ENCODE measurements at places on chromosomes 1 and 21.

DNA sequence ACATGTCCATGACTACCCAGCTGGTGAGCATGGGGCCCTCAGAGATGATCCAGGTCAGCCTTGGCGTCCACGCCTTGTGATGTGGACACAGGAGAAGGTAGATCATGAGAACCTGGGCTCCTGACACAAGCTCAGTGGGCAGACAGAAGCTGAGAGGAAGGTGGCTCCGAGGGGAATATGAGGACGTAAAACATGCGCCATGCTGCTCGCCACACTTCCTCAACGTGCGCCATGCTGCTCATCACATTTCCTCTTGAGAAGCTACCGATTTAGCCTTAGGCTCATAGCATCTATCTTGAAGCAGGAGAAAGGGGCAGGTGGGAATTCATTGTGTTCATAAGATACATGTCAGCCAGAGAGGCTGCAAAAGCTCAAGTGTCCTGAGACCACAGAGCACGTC, 176.9 kb downstream of the KAZN start:
- no peak for DNase-seq

GRCh38 chr1:59690171-59690930, 124.4 kb upstream of the HOOK1 start:
- DNase-seq: no peak

DNA sequence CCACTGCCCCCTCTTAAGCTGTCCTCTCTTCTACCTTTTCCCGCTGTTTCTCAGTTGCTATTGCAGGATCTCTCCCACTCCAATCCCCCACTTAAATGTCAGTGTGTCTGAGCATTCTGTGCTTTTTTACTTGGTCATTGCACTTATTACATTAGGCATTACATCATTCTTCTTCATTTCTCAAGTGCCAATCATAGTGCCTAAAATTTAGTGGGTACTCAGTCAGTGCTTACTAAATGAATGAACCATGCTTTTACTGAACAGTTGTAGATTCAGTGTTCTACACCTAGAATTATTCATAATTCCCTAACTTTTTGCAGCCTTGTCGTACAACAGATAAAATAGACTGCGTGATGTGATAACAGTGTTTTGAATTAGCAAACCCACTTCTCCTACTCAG, 19.4 kb downstream of the ARMH1 start:
- DNase-seq: no peak

- no peak for DNase-seq
Observed at GRCh38 chr1:239819096-239819495, 272.6 kb upstream of the FMN2 start.

- DNase-seq: peak; percentile 62
Observed at GRCh38 chr1:42922687-42923366, 35.8 kb downstream of the SLC2A1 start.

GRCh38 chr1:24575905-24576587, 20.2 kb downstream of the NCMAP start:
- DNase-seq: no peak

DNA sequence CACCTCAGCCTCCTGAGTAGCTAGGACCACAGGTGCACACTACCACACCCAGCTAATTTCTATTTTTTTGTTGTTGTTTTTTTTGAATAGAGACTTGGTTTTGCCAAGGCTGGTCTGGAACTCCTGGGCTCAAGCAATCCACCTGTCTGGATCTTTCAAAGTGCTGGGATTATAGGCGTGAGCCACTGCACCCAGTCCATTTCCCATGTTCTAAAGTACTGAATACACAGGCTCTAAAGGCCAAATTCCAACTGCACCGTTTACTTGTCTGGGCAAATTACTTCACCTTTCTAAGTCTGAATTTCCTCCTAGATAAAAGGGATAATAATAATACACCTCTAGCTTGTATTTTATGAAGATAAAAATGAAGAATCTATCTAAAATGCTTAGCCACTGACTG, 39.6 kb downstream of the FRRS1 start:
- no peak for DNase-seq

DNA sequence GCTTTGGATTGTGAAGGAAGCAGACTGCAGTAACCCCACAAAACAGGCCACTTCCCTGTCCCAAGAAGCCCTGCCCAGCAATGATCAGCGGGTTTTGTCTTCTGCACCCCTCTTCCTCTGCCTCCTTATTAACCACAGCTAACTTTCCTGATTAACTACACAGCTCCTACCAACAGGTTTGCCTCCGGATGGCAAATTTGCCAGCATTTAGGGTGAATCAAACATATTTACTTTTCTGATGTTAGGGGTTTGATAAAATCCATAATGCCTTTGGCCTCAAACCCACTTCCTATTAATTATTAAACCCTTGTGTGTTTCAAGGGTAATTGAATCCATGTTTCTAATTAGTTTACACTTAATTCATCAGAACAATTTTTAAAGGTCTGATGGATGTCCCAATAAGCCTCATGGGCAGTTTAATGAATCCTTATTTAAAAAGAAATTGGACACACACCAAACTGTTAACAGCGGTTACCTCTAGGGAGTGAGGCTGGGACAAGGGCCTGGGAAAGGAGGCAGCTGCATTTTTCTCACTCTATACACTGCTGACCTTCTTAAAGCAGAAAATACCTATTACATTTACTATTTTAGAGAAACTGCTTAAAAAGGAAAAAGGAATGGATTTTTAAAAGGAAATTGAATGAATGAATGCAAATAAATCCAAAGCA, 91.9 kb downstream of the CSMD2 start:
- DNase-seq: no peak

GRCh38 chr21:41752231-41752681, 14.6 kb downstream of the RIPK4 start:
- peak; percentile 44 for DNase-seq

DNA sequence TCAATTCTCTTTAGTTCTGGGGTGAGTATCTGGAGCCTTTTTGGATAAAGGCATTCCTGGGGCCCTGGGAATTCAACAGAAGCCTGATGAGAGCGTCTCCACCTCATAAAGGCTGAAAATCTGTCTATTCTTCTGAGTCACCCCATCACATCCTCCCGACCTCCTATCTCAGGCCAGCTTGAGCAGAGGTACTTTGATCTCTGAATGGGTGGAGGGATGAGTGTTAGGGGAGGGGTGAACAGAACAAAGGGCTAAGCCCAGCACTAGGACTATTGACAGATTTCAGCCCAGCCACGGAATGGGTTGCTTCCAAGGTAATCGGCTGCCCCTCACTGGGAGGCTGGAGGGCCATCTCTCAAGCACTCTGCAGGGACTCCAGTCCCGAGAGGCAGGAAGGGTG, 2.5 kb upstream of the MYBPH start:
- DNase-seq: no peak

- DNase-seq: no peak
Observed at GRCh38 chr1:230278871-230279582, 147.1 kb downstream of the PGBD5 start.

DNA sequence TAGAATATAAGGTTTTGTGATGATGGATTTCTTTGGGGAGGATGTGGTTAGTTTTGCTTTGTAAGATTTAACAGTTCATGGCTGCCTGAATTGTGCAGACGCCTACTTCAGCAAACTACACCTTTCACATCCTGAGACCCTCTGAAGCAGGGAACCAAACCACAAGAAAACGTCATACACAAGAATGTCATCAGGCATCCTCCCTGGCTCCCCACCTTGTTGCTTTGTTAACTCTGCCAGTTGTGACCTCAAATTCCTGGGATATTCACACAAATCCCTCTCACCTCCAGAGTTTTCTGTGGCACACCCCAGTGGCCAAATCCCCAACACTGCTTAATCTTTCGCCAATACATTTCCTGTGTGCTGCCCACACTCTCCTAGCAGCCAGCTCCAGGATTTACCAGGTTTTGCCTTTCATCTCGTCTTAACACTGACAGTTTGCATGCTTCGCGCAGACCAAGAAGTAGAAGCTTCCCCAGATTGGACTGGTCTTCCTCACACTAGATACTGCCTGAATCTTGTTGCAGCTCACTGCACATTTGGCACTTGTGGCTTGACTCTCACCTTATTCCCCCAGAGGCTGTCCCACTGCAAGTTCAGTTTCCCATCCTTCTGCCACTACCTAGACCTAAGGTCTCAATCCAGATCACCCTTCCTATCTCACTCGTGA, 51.1 kb upstream of the CTTNBP2NL start:
- DNase-seq: no peak

GRCh38 chr1:204102739-204103430, 30.0 kb downstream of the SOX13 start:
- no peak for DNase-seq

- no peak for DNase-seq
Observed at GRCh38 chr21:34351786-34352241, 12.0 kb upstream of the KCNE2 start.

- DNase-seq: no peak
Observed at GRCh38 chr1:17021896-17022295, 10.2 kb upstream of the ATP13A2 start.

DNA sequence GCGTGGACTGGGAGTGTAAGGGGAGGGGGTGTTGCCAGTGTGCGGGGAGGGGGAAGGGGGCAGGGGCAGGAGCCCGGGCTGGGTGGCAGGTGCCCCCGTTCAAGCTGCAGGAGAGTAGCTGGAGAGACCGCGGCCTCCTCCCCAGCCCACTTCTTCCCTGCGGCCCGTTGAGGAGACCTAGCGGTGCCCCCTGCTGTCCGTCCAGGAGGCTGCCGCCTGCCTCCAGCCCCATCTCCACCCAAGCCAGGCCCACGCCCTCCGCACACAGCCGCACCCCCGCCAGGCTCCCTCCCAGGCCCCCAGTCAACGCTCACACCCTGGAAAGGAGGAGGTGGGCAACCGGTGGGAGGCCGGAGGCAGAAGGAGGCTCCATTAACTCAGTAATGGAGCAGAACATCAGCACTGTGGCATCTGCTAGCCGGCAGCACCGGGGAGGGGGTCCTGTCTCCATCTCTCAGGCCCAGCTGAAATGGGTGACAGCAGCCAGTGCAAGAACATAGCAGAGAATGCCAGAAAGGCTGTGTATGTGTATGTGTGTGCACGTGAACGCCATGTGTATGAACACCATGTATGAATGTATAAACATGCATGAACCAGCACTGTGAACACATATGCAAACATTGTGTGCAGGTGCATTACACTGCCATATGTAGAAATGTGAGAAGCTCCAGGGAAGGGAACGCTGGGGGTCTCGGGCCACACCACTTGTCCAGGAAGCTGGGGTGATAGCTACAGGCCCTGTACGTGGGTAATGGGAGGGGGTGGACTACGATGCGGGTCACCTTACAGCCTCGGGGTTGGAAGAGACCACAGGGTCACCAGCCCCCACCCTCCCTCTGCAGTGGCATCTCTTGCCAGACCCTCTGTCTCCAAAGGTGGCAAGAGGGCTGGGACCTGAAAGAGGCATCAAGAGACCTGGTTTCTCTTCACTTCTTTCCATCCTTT, 84.6 kb downstream of the SYT2 start:
- DNase-seq: peak; percentile 85

GRCh38 chr1:59076612-59077011, 220.3 kb upstream of the FGGY start:
- DNase-seq: no peak

GRCh38 chr1:101632548-101633272, 364.0 kb downstream of the OLFM3 start:
- DNase-seq: no peak

GRCh38 chr1:85449356-85449755, 15.6 kb downstream of the DDAH1 start:
- no peak for DNase-seq

DNA sequence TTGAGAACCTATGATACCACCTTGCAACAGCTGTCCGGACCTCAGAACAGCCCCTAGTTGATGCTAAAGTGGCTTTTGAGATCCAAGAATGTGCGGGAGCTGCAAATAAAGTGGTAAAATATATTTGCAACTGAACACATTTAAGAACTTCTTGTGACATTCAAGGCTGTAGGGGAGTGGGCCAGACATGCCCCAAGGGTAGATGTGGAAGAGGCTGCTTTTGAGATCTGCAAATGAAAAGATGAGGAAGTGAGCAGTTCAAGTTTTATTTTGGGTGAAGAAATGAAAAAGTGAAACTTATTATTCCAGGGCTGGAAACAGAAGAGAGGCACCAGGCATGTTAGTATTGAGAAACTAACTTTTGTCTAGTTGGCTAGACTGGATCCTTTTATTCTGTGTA, 359.5 kb upstream of the PLXNA2 start:
- no peak for DNase-seq

DNA sequence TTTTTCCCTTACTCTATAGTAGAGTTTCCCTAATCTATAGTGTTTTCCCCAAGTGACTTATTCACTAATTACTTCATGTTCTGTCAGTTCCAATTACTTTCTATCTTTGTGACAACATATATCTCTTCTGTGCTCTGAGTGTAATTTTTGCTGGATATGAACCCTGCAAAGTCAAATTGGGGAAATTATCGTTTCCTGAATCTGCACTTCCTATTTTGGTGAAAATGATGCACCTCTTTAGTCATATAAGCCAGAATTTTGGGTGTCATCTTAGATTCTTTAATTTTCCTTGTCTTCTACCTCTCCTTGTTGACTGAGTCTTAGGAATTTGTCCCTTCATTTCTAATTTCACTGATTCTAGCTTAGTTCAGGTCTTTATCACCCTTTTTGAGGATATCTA, 33.4 kb upstream of the PRKACB start:
- no peak for DNase-seq

DNA sequence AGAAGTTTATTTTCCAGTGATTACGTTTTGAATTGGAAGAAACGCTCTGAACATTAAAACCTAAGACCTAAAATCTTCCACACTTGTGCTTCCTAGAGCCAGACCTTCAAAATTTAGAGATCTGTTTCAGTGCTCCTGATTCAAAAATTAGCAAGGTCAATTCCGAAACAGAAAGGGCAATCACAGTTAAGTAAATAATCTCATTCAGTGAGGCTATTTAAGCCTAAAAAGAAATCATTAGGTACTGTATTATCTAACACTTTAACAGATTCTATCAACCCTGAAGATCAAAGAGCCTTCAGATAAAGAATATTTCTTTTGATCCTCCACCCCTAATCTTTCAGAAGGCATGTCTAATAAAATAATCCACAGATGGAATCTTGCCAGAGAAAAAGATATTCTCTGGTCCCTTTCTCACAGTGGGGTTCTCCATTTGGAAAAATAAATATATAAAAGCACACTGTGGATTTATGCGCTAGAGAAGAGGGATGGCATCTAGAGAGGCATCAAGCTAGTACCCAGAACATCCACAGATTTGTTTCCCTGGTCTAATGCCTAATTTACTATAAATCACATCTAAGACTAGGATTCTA, 54.4 kb downstream of the ZZZ3 start:
- DNase-seq: no peak

- DNase-seq: no peak
Observed at GRCh38 chr1:234163267-234163919, 209.9 kb upstream of the COA6 start.

DNA sequence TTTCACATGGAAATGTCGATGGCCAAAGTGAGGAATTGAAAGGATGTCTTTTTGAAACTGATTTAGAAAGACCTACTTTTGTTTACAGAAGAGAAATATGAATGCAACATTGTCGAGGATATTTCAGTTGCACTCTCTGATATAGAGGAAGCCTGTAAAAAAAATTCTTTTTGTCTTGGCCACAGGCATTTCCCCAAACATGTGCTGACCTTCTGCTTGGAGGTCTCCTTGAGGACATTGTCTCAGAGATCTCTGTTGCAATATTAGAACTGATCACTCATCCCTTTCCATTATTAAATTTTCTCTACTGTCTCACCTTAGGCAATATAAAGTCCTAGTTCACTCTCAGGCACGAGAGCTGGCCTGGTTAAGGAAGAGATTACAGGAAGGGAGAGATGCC, 16.0 kb downstream of the S100A11 start:
- no peak for DNase-seq
